Activated gamma-delta T cell treated with anti-CD3 and anti-CD28 coated beads, Interleukin-2, amount 50 U/mL, for 16 hours (primary cell): ENCODE measurements at places on chromosomes 1 and 21.

DNA sequence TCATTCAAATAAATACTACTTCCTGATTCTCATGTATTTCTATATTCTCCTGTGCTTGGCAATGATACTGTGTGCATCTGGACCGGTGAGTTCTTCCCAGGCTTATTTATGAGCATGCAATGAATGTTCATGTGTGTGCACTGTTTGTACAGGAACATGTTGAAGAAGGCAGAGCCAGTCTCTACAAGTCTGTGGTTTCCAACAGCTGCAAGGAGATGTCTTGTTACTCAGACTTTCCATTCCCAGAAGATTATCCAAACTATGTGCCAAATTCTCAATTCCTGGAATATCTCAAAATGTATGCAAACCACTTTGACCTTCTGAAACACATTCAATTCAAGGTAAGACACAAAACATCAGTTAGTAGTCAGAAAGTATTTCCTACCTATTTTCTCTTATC, 19.1 kb downstream of the FMO1 start:
- DNase-seq = no peak

DNA sequence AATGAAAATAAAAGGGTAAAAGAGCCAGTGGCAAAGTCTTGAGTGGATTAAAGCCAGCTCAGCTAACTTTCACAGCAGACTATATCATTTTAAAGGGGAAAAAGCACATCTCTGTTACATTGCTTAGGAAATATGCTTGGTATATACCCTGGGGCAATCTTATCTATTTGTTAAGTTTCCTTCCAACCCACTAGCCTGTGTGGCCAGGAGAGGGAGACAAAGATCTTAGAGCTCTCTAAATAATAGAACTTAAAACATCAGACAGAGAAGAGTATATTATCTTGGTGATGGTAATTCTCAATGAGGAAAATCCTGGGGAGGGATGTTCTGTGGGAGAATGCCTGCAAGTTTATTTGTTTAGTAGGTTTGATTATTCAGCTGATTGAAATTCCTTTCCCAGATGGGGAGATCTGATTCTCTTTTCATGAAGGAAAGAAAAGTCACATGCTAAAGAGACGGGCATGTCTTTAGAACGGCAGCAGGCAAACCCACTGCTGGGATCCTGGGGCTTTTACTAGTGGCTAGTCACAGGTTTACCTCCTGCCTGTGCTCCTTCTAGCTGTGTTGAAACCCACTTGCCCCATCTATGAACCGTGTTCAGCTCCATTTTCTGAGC, 3.6 kb downstream of the KCNE2 start:
- DNase-seq = peak; percentile 7

- no peak for DNase-seq
Observed at GRCh38 chr1:33347650-33347992, 26.7 kb upstream of the A3GALT2 start.

DNA sequence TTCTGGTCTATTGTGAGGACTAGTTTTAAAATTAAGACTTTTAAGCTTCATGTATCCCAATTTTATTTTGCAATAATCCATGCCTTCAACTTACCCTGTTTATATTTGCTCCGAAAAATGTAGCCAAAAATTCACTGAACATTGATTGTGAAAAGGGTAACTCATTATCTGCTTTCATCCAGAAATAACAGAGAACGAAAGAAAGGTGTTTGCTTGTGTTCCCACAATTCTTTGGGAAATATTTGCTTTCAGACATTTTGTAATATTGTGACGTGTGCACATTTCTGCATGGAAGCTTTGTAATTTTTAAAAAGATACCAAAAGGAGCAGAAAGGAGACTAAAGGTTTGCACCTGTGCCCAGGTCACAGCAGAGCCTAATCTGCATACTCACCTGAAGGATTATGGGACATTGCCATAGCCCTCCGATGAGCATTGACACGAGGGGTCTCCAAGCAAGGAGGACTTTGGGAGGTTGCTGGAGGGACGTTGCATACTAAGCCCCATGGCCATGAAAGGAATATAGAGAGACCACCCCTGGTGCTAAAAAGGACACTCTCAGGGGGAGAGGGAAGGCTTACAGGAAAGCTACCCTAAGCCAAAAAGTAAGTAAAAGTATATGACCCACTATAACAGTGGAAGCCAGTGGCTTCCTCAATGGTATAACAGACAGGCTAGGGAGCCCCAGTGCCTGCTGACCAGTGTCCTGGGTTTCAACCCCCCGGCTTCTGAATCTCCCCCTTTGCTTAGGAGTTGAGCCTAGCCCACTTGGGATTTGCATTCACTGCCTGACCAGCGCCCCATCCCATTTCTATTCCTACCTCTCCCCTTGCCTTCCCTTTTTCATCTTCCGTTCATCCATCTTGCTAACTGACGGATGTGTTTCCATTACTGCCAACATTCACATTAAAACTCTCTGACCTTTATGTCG, 148.6 kb upstream of the ZC3H12A start:
- no peak for DNase-seq

DNA sequence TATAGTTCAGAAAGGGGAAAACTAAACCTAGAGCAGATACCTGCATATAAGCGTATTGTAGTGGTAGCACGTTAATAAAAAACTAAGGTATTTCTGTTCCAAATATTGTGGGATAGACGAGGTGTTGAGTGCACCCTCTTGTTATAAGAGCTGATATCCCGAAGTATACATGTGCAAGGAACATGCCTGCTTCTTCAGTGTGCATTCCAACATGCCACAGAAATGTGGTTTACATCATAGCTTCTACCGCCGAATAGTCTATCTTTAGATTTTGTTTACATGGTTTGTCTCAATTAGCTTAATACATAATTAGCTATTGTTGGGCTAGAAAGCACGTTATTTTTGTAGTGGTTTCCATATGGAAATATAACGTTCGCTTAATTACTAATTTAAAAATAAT, 2.2 kb downstream of the CHRM3 start:
- no peak for DNase-seq

DNA sequence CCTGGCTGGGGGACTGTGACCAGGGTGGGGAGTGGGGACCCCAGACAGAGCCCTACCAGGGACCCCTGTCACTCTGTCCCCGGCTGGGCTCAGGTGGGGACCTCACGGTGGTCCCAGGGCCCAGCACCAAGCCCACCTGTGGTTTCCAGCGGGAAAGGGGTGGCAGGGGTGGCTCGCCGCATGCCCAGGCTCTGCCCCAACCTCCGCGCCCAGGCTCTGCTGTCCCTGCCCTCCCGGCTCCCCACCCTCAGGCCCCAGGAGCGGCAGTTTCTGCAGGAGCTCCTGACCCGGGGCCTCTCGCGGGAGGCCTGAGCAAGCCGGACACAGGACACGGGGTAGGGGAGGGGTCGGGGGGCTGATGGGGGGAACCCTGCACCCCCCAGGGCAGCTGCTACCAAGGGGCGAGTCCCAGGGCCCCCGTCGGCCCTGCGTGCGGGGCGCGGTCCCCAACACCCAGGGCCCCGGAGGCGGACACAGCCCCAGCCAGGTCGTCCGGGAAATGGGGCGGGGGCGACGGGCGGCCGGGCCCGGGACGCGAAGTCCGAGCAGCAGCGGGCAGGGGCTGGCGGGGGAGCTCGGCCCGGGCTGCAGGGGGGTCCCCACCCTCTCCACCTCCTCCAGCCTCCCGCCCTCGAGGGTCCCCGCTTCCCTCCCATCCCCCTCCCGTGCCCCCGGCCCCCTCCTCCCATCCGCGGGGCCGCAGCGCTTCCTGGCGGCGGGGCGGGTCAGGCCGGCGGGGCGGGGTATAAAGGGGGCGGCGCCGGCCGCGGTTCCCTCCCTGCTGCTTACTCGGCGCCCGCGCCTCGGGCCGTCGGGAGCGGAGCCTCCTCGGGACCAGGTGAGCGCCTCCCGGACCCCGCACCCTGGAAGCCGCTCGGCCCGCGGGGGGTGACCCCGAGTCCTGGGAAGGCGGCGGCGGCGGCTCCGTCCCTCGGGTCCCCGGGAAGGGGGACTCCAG, at the start of gene COL6A2:
Gene COL6A2, plus strand, starts transcription at position 777 of the 958 bp plus-strand sequence.
- peak; percentile 29 for DNase-seq
